T-helper 17 cell (primary cell): ENCODE measurements at places on chromosomes 4 and X.

GRCh38 chr4:93855926-93856325 is 27.4 kb downstream of the ATOH1 start:
- DNase-seq: no peak

DNA sequence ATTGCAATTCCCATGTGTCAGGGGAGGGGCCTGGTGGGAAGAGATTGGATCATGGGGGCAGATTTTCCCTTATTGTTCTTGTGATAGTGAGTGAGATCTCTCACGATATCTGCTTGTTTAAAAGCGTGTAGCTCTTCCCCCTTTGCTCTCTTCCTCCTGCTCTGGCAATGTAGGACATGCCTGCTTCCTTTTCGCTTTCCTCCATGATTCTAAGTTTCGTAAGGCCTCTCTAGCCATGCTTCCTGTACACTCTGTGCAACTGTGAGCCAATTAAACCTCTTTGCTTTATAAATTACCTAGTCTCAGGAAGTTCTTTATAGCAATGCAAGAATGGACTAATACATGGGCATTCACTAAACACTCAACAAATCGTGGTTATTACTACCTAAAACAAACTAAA is 37.2 kb upstream of the PAPSS1 start:
- no peak for DNase-seq

GRCh38 chrX:47877327-47877726 is 40.6 kb downstream of the ZNF81 start:
- DNase-seq: no peak

DNA sequence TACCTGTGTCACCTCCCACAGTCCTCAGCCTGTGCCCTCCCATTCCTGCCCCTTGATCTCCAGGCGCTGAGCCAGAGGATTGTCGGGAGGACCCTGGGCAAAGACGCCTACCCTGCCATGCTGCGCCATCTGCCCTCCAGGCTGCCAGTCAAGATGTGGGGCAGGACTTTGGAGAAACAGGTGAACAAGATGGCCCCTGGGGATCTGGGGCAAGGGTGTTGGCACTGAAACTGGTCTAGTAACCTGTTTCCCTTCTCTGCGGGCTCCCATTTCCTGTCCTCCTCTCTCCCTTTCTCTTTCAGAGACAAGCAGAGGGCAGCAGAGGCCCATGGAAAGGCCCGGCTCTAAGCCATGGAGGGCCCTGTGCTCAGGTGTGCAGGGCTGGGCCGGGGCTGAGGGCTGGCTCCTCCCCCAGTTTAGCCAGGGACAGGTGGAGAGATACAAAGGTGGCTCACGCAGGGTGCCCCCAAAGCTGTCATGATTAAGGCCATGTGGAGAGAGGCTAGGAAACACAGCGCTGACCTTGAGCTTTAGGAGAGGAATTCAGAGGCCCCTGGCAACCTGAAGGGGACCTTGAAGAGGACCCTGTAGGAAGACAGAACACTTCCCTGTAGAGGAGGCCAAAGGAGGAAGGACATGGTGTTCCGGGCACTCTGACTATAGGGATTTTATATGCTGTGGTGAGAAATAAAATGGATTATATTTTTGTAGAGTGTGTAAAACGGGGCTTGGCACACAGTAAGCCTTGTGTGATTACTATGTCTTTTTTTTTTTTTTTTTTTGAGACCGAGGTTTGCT is at the start of gene GLOD5:
Gene GLOD5, plus strand, starts transcription at position 74 of the 798 bp plus-strand sequence. Its CDS starts 44 bp downstream, at position 118.
- no peak for DNase-seq

DNA sequence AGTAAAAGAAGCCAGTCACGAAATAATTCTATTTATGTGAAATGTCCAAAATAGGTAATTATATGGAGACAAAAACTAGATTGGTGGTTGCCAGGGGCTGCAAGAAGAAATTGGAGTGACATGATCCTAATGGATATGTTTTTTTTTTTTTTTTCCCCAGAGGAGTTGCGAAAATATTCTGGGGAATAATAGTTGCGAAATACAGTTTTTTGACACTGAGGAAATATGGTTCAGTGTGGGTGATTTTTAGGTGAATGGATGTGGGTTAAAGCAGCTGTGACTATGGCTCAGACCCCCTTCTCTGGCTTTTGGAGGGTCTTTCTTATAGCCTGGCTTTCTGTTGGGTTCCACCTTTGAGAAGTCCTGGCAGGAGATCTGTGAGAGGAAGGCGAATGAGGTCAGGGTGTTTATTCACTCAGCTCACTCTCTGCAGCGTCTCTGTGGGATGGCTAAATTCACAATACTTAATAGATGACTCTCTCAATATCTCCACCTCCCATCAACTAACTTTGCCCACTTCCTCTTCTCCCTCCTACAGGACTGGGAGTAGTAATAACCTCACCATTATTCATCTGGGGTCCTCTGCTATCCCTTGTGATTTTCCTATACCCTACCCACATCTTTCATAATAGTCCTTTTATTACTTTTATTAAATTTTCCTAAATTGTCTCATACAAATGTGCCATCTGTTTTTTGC is 15.3 kb upstream of the RAB9B start:
- DNase-seq: no peak

GRCh38 chrX:16308773-16309172 is 141.5 kb downstream of the MAGEB17 start:
- no peak for DNase-seq

DNA sequence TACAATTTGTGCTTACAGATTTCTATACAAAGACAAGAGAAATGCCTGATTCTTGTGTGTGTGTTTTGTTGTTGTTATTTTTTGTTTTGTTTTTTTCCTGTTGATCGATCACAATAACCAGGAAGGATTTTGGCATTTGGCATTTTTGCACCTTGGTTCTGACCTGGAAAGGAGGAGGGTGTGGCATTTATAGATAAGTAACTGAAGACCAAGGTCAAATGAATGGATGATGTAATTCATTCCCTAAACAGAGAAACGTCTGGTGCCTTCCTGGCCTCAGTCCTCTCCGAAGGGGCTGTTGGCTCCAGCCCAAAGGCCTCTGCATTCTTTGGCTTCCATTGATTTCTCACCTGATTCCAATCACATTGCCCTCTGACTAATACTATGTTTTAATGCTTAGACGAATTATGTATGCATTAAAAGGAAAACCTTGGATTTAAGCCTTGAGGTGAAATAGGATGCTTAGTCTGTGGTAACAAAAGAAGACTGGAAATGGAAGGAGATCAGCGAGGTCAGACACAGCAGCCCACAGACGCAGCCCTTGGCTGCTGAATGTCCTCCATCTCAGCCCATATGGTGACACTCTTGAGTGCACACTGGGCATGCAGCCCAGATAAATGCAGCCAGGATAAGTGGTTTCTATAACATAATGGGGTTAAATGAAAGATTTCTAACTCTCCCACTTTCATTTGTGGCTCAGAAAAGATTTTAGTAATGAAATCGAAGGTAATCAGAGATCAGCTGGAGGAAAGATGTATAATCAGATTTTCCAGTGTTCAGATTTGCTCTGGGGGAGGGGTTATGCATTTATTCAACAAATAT is 60.5 kb upstream of the TRIM2 start:
- no peak for DNase-seq

DNA sequence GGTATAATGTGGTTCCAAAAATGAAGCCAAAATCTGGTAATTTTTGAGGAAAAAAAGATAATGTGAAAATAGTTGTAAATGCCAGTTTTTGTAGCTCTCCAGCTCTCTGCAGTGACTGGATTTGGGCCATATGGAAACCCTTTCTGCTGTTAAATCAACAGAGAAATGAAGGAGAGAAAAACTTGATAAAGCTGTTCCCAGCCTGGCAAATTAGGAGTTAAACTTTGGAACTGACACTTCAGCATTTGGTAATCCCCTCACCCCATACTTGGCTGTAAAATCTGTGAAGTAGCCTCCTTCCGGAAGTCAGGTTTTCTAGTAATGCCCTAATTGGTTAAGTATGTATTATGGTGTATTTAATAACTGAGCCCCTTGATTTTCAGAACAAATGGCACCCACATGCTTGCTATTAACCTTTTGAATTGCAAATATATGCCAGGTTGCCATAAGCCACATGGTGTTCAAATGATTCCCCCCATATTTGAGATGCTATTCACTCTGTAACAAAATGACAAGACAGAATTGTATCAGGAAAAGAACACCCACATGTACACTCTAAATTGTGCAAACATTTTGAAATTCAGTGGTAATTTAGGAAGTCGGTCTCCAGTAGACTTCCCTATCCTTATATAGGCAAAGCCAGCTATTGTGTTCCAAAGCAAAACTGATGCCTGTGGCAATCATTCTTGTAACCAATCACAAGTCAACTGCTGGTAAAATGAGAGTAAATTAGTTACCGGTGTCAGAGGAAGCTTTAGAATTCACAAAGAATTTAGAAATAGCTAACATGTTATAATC is 96.3 kb upstream of the ADAMTS3 start:
- no peak for DNase-seq

DNA sequence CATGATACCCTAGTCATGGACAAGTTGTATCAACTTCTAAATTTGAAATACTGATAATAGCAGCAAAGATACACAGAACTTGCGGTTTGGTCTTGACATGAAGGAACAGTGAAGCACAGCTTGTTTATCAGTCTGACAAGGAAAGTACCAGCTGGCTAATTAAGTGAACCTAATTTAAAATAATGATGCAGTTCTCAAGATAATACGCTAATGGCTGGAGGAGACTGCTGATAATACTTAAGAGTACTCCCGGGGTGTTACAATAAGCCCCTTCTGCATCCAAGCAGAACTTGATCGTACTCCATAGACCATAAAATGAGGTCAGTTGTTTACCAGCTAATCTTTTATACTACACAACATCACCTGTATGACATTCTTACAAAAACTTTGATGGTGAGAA is 697.5 kb downstream of the FSTL5 start:
- no peak for DNase-seq

DNA sequence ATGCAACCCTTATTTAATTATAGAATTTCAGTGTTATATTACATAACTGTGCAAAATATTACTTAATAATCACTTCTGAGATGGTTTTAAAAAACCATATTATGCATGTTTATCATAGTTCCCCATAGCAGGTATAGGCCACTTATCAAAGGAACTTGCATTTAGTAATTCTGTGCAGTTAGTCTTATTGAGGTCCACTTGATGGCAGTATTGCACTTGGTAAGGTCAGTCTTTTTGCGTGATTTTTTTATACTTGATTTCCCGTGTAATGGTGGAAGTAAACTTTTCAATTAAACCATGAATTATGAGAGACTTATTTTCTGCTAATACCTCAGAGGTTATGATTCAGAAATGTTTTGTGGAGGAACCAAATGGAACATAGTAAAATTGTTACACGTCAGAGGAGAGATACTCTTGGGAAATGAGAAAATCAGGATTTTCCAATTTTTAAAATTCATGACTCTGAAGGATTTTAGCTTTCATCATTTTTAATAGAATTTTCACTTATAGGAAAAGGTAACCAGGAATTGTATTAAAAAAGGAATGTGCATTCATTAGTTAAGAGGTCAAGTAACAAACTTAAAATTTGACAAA is 230.0 kb downstream of the CCSER1 start:
- DNase-seq: no peak

DNA sequence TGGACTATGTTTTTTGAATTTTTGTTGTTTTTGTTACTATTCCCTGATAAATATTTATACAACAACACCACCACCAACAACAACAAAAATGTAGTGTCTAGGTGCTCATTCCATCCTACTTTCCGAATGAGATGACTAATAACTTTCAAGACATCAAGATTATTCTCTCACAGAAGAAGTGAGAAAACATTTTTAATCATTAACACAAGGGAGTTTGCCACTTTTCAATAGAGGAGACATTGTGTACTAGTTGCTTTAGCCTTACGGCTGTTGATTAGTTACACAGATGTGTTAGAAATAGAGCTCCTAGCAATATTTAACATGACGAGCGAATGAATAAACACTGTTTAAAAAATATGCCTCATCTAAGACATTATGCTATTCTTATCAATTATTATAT is 898.8 kb downstream of the C4orf33 start:
- no peak for DNase-seq

GRCh38 chr4:144705601-144706590 is 59.9 kb downstream of the HHIP start:
- DNase-seq: no peak

- no peak for DNase-seq
These were observed 26.3 kb downstream of the UPF3B start for GRCh38 chrX:119826399-119826959.

GRCh38 chr4:40337051-40337450 is 1.9 kb downstream of the CHRNA9 start:
- no peak for DNase-seq

- DNase-seq: peak; percentile 9
These were observed 763 bp downstream of the USP38 start for GRCh38 chr4:143185253-143186107.

- DNase-seq: no peak
These were observed 20.6 kb downstream of the HTRA3 start for GRCh38 chr4:8289956-8290700.

DNA sequence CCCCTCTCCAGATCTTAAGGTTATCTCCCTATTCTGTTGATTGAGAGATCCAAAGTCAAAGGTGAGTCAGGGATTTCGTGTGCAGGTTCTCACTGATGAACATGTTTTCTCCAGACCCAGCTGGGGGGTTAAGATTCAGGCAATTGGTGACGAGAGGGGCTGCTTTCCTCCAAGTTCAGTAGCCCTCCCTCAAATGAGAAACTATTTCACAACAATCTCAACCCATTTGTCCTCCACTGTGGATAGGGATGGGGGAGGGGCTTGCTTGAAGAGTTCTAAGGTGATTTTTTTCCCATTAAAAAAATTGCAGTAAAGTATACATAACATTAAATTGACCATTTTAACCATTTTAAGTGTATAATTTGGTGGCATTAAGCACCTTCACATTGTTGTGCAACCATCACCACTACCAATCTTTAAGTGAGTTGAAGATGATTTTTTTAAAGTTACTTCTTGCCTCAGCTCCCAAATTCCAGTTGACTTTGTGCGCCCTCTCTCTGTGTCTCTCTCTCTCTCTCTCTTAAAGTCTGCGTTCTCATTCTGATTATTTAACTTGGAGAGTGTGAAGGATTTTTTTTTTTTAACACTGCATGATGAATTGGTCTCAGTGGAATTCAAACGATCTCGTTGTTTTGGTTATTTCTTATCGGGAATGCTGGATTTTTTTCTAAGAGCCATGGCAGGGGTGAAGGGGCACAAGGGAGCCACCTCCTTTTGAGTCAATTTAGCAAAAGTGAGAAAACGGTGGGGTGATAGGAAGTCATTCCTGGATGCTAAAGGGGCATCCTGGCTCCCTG is 175.9 kb downstream of the SHROOM3 start:
- DNase-seq: no peak

DNA sequence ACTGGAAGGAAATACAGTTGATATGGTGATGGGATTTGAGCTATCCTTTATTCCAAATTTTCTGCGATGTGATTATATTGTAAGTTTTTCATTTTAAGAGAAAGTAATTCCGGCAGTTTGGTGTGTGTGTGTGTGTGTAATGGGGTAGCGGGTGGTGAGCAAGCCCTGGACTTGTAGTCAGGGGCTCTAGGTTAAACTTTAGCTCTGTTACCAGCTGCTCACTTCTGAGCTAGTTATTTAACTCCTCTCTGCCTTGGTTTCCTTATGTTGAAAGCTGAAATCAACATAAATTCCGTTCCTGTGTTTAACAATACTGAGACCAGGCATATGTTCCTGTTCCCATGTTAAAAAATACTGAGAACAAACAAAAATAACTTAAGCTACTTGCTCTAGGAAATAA is 174.1 kb upstream of the CASK start:
- DNase-seq: no peak
